Activated CD4-positive, alpha-beta T cell treated with anti-CD3 and anti-CD28 coated beads, Interleukin-2, amount 10 ng/mL, durations not matched to agents 7 days and 5 days (primary cell): ENCODE measurements at places on chromosomes 11 and 22. TPM values are rescaled to one million over a fixed set of nuclear protein-coding genes. Genes with fewer than 3 reads are reported as not detected.

DNA sequence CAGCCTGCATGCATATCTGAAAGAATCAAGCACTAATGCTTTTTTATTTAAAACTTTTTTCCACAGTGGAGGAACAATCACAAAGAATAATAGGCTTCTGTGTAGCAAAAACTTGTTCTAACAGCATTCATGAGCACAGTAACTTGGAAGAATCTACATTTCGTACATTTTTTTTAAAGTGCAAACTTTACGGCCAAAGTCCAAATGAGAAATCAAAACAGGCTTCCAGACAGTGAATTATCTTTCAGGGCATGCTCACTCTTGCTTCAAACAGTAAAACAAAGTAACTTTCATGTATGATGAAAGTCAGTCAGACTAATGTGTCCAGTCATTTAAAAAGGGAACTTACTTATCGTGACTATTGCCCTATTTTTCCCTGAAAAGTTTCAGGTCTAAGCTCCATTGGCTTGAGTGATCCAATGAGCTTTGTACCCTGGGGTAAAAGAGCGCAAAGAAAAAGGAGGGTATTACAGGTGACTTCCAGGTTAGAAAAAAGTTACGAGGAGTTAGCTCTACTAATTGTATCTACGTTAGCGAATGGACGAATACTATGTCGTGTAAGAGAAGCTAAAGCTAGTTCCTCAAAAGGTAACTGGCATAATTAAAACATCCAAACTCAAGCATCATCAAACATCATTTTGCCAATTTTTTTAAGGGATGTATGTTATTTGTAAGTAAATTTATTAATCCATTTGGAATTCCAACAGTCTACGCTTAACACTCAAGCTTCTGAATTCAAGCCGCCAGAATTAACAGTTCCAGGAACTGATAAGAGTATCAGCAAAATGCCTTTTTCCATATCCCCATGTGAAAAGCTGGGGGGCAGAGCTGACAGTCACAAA lies 1.7 kb downstream of the PICALM start:
- DNase-seq = no peak

- no peak for DNase-seq
Measured at GRCh38 chr11:117222991-117223740, 8.7 kb downstream of the PCSK7 start.

GRCh38 chr11:69445131-69445470 lies 36.4 kb upstream of the LINC01488 start:
- no peak for DNase-seq

GRCh38 chr22:49930596-49931412 lies 12.4 kb downstream of the CRELD2 start:
- DNase-seq = peak; percentile 54

ARHGAP42 gene
- total RNA-seq = 0.10 TPM

SYT7 gene
- not detected for total RNA-seq

LRRC56 gene
- 2.1 TPM for total RNA-seq
